ENCODE measurements at places on chromosomes 7 and 10.

- no peak for DNase-seq
Measured at GRCh38 chr10:34415039-34415438, 400.1 kb downstream of the PARD3 start.

GRCh38 chr10:35908451-35908850 is 266.4 kb upstream of the FZD8 start:
- no peak for DNase-seq

- no peak for DNase-seq
Measured at GRCh38 chr7:47739891-47740290, 158.0 kb upstream of the TNS3 start.

DNA sequence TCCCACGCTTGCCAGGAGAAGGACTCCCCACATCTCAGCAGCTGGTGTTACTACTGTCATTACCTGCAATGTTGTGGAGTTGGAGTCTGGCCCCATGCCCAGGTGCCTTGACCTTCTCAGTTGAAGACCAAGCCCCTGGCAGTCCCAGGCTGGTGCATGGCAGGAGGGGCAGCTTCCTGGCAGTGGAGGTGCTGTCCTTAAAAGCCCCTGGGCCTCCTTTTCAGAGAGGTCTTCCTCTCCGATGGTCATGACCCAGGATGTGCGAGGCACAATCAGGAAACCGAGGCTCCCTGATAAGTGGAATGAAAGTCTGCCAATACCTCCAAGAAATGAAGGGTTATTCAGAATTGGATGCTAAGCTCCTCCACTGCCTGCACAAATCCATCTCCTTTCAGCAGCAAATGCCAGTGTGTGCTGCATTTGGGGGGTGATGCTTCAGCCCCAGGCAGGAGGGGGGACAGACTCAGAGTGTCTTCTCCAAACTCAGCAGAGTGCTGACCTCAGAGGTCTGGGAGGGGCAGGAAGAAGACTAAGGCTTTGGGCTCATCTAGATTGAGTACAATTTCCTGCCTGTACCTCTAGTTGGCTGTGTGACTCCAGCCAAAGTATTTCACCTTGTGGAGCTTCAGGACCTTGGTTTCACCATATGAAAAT is 97.0 kb upstream of the DDC start:
- DNase-seq = no peak

- DNase-seq = no peak
Measured at GRCh38 chr10:43685744-43686143, 37.1 kb upstream of the ZNF32 start.

- no peak for DNase-seq
Measured at GRCh38 chr10:86712317-86712707, 44.0 kb downstream of the LDB3 start.

DNA sequence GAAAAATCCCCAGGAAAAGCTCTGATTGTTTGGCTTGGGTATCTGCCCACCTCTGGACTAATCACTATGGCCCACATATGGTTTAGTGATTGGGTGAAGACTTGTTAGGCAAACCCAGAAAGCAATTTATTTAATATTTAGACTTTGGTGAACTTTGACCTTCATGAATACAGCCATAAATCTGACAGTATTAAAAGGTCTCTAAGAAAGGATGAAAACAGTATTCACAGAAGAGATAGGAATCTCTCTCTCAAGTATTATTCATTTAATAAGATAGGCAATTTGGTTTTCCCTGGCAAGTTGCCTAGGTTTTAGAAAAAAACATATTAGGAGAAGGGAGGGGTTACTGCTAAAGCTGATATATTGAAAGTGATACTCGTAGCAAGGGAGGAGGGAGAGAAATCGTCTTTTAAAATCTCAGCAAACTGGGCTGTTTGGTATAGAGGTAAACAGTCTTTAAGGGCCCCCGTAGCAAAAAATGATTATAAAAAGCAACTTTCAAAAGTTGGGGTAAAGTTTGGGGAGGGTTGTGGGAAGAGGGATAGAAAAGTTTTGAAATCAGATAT is 57.1 kb downstream of the LSMEM1 start:
- no peak for DNase-seq

DNA sequence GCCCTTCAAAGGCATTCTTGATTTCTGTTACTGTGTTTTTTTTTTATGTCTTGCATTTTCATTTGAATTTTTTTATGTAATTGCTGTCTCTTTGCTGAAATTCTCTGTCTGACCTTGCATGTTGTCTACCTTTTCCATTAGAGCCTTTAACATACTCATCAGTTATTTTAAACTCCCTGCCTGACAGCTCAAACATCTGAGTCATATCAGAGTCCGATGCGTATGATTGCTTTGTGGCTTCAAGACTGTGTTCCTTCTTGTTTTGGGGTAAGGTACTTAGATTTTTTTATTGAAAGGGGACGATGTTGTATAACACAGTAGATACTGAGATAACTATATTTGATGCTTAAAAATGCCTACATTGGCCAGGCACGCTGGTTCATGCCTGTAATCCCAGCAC is 9.7 kb upstream of the TARP start:
- no peak for DNase-seq

GRCh38 chr10:36003031-36003600 is 361.0 kb upstream of the FZD8 start:
- no peak for DNase-seq

DNA sequence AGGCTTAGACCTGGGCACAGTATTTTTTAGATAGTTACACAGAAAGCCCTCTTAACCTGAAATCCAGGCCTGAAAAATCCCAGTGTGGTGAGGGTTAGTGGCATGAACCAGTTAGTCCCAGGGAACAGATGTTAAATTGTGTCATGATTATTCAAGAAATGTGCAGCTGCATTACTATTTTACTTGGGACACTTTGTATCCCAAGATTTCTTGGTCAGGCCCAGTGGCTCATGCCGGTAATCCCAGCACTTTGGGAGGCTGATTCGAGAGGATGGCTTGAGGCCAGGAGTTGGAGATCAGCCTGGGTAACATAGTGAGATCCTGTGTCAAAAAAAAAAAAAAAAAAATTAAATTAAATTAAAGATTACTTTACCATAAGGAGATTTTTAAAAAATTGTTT is 36.0 kb upstream of the OTUD1 start:
- DNase-seq = no peak

GRCh38 chr7:137094-137891 is 55.1 kb upstream of the FAM20C start:
- no peak for DNase-seq

DNA sequence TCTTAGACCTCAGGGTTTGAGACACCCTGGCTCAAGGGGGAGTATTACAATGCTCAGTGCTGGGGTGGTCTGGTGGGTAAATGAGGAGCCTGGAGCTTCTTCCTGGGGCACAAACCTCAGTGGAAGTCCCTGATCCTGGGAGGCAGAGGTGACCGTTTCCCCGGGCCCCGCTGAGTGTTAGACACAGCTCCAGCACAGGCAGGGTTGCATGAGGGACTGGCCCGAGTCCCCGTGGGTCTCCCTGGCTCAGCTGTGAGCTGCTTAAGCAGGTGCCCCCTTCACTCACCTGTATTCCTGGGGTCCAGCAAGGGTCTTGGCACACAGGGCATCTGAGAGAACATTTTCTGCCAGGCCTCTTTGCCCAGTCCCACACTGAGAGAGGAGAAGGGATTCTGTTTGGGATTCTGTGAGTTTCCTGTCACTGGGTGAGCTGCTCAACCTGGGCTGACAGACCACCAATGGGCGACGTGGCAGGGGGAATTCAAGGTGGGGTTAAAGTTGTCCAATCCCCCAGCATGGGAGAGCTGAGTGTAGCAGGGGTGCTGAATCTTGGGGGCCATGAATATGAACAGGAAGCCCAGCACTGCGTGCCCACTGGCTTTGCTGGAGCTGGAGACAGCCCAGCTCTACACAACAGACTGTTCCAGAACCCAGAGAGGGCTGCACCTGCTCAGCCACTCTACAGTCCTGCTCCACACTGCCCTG is 29.9 kb downstream of the DDIT4 start:
- DNase-seq = no peak

DNA sequence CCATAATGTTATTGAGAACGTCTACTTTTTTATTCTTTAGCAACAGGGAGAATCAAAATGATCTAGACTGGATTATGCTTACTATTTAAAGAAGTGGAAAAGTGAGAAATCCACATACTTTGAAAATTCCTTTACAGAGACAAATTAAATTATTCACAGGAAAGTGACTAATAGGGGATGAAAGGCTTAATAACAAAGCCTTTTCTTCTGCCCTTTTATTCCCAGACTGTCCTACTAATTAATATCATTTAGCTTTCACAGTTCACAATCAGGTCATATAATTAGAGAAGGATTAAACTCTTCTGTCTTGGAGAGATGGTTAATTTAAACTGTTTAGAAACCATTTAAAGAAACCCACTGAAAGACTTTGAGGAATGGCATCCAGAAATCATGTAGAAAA is 58.8 kb downstream of the ARL4A start:
- no peak for DNase-seq

DNA sequence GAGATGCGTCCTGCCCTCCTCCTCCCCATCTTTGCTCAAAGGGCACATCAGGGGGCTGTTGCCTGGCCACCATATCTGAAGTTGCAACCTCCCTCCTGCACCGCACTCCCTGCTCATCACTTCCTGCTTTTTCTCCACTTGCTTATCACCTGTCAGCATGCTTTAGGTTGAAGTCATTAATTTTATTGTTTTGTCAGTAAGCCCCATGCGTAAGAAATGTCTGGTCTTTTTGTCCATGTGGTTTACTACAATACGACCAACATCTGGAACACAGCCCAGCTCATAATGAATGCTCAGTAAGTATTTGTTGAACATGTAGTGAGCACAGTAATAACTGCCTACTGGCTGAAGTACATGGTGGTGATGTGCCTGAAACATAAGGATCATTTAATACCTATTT is 71.6 kb upstream of the GJD4 start:
- no peak for DNase-seq

DNA sequence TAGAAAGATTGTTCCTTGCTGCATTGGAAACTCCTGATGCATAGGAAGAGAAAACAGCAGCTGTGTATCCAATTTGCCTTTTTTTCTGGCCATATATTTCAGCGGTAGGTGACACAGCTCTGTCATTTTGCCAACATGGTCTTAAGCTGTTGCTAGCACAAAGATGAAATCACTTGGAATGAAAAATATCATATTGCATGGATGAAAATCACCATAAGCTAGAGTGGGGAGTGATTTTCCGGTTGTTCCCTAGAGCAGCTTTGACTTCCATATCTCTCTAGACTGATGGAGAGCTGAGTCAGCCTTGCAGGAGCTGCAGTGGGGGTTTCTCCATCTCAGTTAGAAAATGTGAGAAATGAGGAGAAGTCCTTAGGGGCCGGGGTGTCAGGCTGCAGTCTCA is 38.3 kb upstream of the BTBD16 start:
- DNase-seq = peak; percentile 82

DNA sequence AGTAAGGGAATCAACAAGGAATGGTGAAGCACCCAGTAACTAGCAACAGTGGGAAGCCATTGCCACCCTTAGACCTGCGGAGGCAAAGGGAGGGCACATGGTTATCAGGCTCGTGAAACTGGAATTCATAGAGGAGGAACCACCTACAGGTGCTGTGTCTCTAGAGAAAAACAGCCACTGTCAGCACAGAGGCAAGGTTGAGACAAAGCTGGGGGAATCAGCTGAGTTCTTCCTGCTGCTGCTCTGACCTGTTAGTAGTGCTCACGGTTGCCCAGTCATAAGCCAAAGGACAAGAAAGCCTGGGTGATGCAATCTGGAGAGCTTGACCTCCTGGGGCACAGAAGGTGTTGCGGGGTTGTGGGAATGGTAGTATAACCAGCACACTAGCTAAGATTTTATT is 110.1 kb downstream of the TPST1 start:
- no peak for DNase-seq

DNA sequence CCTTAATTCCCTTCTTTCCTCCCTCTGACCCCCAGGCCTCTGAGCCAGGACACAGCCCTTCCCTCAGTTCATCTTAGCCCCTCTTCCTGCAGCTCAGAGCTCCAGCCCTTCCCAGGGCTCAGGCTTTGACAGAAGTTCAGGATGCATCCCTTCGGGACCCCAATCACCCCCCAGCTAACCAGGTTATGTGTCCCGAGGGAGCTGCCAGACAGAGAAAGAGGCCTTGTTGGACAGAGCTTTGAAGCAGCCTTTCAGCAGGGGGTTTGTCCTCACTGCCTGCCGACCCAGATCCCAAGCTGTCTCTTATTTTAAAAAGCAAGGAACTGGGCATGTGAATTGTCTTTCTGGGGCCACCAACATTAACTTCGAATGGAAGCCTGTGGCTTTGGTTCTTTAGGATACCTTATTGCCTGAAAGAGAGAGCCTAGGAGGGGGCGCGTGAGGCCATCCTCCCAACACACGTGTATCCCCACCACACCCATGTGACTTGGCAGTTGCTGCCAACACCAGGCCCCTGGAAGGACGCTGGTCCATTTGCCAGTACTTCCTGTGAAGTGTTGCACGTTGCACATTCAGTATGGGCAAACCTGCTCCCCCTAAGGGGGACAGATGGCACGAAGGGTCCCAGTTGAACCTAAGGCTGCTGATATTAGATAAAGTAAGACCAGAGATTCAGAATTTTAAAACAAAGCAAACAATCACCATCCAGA is 858 bp downstream of the CCDC136 start:
- DNase-seq = no peak

- no peak for DNase-seq
Measured at GRCh38 chr10:130927157-130927556, 384.4 kb downstream of the TCERG1L start.

DNA sequence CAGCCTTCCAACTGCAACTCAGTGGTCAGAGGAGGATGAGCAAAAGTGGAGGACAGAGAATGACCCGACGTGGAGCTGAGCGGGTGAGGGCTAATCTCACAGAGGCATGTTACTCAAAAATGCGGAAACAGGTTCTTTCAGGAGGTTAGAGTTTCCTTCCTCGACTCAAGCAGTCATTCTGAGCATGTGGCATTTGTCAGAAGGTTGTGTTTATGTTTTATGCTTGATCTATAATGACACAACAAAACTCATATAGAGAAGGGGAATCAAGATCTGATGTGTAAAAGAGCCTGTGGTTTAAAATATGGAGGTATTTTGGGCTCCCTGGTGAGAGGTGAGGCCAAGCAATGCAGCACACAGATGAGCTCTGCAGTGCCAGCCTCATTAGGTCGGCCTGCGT is 311.4 kb downstream of the ADARB2 start:
- no peak for DNase-seq

GRCh38 chr10:127198307-127198706 is 1.9 kb upstream of the INSYN2A start:
- no peak for DNase-seq

GRCh38 chr10:102620138-102620590 is 24.1 kb upstream of the TRIM8 start:
- no peak for DNase-seq

- no peak for DNase-seq
Measured at GRCh38 chr10:129371541-129371940, 95.5 kb upstream of the MGMT start.

- DNase-seq = no peak
Measured at GRCh38 chr7:71173955-71174354, 42.0 kb downstream of the GALNT17 start.

- DNase-seq = no peak
Measured at GRCh38 chr7:29099896-29100847, 46.2 kb downstream of the CPVL start.

- DNase-seq = no peak
Measured at GRCh38 chr10:3043512-3044368, 23.6 kb upstream of the PFKP start.

- DNase-seq = no peak
Measured at GRCh38 chr7:17472518-17472917, 174.1 kb downstream of the AHR start.
